NCI-H1048 (cell line): ENCODE measurements at places on chromosomes 5 and 9.

DNA sequence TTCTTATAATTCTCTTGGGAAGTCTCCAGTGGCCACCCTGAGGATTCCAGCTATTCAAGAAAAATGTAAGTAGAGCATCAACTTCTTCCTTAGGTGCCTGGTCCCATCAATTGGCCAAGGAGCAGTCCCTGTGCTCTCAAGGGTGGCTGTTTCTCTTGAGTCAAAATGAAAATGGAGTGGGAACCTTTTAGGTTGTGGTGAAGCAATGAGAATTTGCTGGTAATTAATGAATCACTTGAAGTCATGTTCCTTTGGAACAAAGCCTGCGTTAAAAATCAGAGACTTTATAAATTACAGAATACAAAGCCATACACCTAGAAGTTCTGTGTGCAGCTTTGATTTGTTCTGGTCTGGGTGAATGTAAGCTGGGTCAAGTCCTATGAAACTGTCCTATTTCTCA is 48.9 kb downstream of the IL31RA start:
- no peak for DNase-seq

DNA sequence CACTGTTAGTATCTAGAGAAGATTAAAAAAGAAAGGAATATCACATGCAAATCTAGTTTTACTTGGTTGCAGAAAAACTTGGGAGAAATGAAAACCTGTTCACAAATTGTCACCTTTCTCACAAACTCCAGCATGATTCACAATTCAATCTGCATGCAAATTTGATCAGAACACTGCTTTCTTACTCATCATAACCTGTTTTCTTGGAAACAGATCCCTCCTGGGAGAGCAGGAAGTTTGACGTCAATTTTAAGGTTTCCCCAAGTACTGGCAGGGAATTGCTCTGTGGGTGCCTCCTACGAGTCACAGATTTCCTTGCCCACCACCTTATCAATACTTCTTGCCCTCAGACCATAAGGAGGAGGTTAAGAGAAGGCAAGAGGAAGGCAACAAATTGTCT is 30.2 kb upstream of the HTR4 start:
- no peak for DNase-seq

GRCh38 chr9:27377147-27377807 is 80.3 kb upstream of the EQTN start:
- no peak for DNase-seq

- DNase-seq: no peak
Measured at GRCh38 chr5:1851290-1851934, 31.3 kb downstream of the IRX4 start.

GRCh38 chr5:45037927-45038326 is 229.2 kb downstream of the MRPS30 start:
- no peak for DNase-seq

DNA sequence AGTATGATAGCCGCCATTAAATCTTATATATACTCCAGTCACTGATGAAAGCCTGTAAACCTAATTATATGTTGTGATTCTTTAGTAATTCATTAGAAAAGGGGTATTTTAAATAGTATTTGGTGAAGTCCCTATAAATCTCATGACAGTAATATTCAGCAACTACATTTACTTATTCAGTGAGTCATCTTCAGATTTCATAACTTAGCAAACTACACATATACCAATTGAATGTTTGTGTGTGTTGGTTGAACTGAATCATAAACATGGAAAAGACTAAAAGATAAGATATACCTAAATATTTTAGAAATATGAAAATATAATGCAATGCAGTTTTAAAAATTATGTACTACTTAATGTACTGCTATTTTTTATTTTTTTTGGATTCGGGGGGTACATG is 1050.4 kb downstream of the MAT2B start:
- no peak for DNase-seq

DNA sequence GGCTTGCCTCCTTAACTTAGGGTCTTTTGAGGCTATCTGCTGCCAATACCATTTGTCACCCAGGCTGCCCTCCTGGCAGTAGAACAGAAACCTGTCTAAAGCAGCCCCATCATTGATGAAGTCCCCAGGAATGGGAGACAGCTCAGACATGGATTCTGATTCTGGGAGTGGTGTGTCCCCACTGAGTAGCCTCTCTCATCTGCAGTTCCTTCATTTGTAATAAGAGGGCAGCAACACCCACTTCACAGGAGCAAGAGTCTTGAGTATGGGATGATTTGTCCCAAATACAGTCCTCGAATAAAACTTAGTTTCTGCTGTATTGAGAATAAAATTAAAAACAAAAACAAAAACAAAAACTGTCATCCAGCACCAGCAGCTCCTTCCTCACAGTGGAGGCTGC is 167.6 kb downstream of the ASTN2 start:
- DNase-seq: no peak

DNA sequence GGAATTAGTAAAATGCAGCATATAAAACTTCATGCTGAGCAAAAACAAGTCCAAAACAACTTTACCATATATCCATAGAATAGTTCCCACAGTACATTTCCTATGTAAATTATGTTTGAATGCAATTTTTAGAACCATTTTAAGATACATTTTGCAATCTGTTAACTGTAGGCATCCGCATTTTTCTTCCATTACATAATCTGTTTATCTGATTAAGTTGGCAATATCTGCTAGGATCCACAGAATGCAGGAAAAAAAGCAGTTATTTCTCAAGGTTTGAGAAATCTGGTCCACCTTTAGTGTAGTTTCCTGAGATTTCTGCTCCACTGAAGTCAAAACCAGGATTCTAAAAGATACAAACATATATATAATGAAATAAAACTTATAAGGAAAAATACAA is 6.2 kb downstream of the NUDCD2 start:
- no peak for DNase-seq

DNA sequence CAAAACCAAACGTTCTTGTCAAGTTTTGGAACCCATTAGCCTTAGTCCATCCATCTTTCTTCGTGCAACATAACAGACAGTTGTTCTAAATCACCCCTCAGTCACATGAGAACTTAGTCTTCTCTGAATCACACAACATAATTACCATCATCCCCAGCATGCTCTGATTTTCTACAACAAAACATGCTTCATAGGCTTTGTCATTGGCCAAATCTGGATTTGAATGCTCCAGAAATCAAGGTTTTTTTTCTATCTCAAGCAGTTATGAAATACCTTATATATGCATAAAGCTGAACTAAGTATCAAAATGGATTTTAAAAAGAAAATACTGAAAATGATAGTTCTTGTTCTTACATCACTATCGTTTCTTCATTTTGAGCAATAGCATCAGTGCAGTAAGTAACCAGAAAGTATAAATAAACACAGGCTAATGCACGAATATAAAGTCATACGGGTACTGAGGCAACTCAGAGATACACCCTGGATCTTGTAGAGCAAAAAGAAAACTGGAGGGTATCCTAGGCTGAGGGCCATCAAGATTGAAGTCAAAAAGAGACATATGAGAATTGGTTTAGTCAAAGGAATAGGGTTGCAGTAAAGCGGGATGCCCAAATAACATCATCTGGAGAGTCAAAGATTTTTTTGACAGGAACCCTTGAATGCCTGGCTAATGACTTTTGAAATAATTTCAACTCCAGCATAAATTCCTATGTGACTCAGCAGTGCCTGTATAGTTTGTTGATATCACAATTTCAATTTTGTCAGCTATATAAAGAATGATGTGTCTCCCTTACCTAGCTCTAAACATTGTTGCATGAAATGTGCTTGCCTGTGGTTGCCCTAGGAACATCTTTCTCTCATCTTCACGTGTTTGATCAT is 164.7 kb downstream of the ADAMTSL1 start:
- no peak for DNase-seq

GRCh38 chr5:136981936-136982335 is 517.2 kb downstream of the SPOCK1 start:
- DNase-seq: no peak

DNA sequence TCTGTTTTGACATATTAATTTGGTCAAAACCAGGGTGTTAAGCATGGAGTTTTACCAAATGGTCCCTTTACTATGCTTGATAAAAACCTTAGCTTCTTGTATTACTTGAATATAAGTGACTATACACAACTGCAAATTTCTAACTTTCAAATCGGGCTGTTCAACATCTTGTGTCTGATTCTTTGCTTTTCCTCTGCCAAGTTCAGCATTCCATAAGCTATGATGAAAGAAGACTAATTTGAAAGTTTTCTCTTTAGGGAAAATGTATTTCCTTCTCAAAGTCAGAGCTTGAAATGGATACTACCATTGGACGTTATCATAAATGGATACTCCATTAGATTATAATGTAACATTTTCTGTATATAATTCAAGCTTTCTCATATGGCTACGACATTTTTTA is 792.9 kb downstream of the EFNA5 start:
- no peak for DNase-seq

GRCh38 chr5:43429706-43430105 is 17.5 kb upstream of the CCL28 start:
- no peak for DNase-seq

DNA sequence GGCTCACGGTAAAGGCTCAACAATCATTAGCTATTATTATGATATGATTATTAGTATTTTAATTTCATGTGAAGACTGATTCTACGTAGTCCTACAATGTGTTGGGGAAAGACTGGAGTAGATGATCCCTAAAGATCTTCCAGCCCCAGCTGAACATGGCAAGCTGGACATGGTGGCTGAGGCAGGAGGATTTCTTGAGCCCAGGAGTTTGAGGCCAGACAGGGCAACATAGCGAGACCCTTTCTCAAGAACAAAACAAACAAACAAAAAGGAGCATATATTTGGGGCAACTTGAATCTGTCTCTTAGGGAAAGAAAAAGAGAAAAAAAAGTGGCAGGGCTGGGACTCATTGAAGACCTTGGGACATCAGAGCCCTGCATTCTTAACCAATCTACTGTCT is 16.2 kb upstream of the FAT2 start:
- DNase-seq: no peak

DNA sequence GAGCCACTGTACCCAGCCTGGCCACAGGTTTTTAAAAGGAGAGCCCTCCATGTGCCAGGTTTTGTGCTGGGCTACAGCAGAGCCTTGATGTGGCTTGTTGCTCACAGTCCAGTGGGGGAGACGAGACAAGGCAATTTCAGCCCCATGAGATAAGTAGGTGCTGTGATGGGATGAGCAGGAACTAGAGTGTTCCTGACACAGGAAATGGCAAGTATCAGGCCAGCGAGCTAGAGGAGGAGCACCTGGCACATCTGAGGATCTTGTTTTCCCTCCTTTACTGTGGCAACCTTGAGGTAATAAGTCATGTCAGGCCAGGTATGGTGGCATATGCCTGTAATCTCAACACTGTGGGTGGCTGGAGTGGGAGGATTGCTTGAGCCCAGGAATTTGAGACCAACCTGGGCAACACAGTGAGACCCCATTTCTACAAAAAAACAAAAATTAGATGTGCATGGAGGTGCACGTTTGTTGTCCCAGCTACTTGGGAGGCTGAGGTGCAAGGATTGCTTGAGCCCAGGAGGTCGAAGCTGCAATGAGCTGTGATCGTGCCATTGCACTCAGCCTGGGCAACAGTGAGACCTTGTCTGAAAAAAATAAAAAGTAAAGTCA is 3.8 kb upstream of the ZDHHC12 start:
- no peak for DNase-seq

GRCh38 chr5:74314906-74315305 is 325.6 kb downstream of the ENC1 start:
- DNase-seq: no peak

DNA sequence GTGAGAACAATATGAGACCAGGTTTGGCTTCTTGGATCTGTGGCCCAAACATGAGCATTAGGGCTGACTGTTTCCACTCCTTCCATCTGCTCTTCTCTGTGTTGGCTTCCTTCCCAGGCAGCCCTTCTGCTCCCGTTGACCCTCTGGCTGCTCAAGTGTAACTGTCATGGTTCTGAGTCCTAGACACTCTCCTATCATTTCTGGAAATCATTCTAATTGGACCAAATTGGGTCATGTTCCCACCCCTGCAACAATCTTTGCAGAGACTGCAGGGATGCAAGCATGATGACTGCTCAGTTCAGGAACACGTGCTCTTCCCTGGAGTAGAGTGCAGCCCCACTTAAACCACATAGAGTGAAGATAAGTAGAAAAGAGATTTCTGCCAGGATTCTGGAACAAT is 741.4 kb downstream of the TAF11L14 start:
- DNase-seq: no peak

GRCh38 chr9:68498816-68499215 is 41.9 kb downstream of the TMEM252 start:
- no peak for DNase-seq

GRCh38 chr5:126360467-126360866 is 62.7 kb upstream of the GRAMD2B start:
- no peak for DNase-seq

DNA sequence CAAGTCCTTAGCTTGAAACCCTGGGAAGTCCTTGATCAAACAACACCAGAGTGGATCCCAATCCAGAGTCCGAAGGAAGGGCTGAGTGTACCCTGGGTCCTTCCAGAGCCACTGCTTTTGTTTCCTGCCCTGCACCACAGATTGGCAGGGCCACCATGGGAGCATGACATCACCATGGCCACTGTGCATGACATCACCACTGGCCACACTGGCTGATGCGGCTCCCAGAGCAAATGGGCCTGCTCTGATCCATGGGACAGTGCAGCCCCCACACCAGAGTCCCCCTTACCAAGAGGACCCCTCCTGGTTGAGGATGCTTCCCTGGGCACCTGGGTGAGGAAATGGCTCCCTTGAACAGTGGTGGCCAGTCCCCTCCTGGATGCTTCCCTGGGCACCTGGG is 9.9 kb downstream of the SLC6A3 start:
- DNase-seq: no peak

DNA sequence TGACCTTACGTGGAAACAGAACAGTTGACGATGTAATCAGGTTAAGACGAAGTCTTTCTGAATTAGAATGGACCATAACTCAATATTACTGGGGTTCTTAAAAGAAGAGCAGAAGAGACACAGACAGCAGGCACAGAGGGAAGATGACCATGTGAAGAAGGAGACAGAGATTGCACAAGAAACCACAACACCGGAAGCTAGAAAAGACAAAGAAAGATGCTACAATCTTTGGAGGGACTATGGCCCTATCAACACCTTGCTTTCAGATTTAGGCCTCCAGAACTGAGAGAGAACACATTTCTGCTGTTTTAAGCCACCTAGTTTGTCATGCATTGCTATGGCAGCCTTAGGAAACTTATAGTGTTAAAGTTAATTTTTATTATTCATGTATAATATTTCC is 27.1 kb downstream of the CDH9 start:
- no peak for DNase-seq

DNA sequence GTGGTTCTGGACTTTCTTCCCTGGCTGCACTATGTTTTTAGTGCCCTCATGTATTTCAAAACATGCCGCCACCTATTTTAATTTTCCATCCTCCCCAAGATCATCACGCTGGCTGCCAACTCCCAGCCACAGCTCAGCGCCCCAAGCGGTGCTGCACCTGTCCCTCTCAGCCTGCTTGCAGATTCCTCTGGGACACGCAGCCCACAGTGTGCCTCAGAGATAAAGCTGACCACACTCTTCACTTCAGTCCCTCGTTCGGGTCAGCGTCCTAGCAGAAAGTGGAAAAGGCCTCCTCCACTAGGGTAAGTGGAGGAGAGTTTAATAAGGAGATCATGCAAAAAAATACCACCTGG is 56.2 kb upstream of the CKS2 start:
- DNase-seq: no peak

- no peak for DNase-seq
Measured at GRCh38 chr9:104429031-104429546, 75.0 kb upstream of the OR13F1 start.
